B cell (primary cell): ENCODE measurements at places on chromosomes 2 and 18.

GRCh38 chr2:110903548-110903947 is 171.2 kb downstream of the ACOXL start:
- no peak for DNase-seq

GRCh38 chr2:213253162-213253561 is 31.1 kb upstream of the SPAG16 start:
- no peak for DNase-seq

- no peak for DNase-seq
These were observed 18.0 kb downstream of the MALL start for GRCh38 chr2:110097506-110098220.

- peak; percentile 36 for DNase-seq
These were observed 316.4 kb downstream of the DSEL start for GRCh38 chr18:67199993-67200617.

GRCh38 chr2:77028032-77028600 is 494.1 kb downstream of the LRRTM4 start:
- no peak for DNase-seq

- DNase-seq: peak; percentile 59
These were observed 206.5 kb downstream of the PRKCE start for GRCh38 chr2:45857867-45858520.

- no peak for DNase-seq
These were observed 237.5 kb upstream of the PXDN start for GRCh38 chr2:1981850-1982249.

DNA sequence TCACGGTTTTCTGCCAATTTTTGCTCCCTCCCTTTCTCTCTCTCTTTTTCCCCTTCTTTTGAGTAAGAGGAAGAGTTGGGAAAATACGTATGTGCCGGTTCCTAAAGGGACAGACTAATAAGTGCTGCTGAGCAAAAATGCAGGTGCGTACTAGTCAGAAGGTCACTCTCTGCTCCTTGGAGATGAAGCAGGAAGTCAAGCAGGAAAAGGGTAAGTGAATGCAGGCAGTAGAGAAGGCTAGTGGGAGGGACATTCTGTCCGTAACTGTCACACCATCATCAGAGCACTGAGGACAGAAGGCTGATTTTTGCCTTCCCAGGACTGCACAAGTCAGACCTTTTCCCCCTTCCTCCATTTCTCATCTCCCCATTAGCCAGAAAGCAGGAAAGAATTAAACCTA is 105.7 kb downstream of the CDH2 start:
- DNase-seq: no peak

- DNase-seq: no peak
These were observed 321.4 kb downstream of the AFF3 start for GRCh38 chr2:99821039-99821438.
